Testis (tissue), 5 donors: ENCODE measurements at places on chromosomes 11 and 22.
A peak's percentile ranks its signal among the peaks of the same experiment; 100 is the strongest.

DNA sequence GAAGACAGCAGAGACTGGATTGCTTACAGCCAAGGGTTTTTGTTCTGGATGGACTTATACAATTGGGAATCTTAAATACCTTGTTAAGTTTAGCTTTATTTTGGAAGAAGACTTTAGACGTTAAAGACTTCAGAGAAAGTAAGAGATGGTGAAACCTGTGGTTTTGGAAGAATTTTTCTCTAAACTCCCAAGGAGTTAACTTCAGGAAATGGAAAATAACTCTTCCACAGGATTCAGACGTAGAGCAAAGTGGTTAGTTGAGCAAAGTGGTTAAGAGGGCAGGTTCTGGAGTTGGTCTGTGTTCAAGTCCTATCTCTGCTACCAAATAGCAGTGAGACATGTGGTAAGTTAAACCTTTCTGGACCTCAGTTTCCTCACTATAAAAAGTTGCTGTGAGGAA, 12.8 kb downstream of the PITPNB start:
- DNase-seq: no peak

DNA sequence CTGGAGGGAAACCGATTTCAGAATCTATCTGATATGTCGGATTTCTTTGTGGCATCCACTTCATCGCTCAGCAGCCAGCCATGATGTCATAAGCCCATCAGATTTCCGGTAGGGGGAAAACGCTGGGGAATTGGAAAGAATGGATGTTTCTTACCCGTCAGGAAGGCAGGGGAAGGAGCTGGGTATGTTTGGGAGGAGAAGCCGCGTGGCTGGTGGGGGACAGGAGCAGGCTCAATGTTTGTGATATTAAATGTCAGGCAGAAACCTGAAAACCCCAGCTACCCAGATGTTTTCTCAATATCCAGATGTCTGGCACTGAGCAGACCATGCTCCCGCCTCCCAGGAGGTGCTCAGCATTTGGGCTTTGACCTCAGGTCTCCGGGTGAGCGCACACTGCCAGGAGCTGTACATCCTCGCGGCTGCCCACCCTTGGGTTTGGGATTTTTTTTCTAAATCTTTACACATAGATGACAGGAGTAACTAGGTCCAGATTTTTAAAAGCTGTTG, 67.5 kb downstream of the NFAM1 start:
- DNase-seq: no peak

- no peak for DNase-seq
Observed at GRCh38 chr11:106457727-106458126, 380.3 kb downstream of the AASDHPPT start.

DNA sequence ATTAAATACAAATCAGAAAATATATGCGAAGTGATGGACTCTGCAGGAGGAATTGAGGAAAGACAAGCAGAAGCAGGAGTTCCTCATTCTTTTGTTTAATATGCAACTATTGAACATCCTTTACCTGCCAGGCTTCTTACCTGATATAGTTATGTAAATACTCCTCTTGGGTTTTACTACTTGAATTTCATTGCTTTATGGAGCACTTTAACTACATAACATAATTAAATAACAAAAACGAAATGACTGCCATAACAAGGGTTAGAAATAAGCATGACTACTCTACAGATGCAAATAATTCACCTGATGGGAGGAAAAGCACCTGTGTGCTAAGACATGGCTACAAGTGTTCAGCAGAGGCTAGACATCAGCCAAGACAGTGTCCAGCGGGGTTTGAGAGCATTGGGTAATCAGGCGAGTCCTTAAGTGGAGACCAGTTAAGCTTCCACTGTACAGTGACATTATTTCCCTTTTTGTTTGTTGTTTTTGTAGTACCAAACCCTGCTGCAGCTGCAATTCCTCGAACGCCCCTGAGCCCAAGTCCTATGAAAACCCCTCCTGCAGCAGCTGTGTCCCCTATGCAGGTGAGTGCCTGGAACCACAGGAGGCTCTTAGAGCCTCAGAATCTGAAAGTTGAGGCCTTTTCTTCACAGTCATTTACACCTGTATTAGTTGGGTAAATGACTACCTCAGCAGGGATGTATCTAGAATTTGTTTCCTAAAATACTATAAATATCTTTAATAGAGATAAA, 67.4 kb downstream of the SPECC1L start:
- no peak for DNase-seq

DNA sequence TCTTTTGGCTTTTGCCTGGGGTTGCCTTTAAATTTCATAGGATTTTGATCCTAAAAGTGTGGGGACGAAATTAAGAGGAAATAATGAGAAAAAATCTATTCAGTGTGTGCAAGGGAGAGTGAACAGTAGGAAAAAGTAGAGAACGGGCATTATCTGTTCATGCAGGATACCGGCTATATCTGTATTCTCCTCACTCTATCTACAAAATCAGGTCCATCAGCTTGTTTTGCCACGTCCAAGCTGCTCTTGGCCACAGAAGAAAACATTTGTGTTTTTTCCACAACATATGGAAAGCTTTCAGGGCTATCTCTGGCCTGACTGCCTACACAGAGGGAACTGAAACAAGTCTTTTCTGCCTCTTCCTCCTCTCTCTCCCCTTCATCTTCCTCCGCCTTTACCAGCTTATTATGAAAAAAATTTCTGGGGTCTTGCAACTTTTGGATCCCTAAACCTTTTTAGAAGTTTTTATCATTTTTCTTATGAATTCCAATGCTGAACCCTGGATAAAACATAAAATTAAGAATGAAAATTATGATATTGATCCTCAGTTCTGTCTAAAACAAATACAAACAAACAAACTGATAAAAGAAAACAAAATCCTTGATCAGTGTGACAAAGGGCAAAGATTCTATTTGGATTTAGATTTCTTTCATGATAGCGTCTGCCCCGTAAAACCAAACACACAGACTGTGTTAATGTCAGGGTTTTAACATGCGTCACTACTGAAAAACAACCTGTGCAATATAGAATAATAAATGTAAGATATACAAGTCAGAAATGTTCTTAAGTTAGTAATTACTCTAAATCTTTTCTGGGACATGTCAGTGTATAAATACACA, 219.7 kb downstream of the CNTN5 start:
- no peak for DNase-seq

DNA sequence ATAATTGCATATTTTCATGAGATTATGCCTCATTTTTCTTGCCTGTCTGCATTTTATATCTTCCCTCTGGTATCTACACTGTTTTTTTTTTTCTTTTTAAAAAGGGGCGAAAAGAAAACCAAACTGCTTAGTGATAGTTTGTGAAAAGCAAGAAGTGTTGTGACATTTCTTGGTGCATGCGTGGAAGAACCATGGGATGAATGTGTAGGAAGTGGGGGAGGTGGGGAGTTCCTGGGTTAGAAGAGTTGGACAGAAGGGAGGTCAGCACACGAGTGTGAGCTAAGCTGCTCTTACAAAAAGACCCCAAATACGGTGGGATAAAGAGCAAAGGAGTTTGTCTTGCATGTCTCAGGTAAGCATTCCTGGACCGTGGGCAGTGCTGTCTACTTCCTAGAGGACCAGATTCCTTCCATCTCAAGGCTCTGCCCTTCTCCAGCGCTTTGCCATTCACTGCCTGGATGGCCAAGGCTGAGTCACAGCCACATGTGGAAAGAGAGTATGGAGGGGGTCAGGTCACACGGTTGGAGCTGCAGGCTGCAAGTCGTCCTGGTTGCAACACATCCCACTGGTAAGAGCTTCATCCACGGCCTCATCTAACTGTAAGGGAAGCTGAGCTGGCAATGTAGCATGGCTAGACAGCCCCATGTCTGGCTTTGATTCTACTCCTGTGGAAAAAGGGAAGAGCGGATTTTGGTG, 300.6 kb downstream of the DDX10 start:
- no peak for DNase-seq

DNA sequence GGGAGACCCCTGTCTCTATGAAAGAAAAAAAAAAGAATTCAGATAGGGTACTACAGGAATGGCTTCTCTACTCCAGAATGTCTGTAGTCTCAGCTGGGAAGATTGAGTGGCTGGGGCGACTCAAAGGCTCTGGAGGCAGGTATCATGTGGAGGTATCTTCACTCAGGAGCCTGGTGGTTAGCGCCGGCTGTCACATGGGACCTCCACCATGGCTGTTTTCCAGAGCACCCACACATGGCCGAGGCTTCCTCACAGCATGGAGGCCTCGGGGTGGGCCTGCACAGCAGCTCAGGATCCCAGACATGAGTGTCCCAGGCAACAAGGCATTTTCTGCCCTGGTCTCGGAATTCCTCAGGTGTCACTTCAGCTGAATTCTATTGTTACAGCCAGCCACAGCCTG, 10.1 kb downstream of the RPS13 start:
- DNase-seq: no peak

DNA sequence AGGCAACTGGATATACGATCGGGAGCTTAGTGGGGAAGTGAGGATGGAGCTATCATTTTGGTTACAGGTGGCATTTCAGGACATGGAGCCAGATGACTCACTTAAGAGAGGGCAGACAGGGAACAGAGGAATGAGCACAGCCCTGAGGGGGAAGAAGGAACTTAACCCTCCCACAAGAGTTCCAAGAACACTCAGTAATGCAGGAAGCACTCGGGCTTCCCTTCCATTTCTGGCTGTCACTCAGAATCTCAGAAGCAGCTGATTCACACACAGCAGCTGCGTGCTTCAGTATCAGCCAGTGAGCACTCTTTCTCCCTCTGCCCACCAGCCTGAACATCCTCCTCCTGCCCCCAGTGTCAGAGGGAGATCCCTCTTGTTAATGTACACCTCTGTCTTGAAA, 34.8 kb downstream of the EFCAB6 start:
- DNase-seq: no peak

DNA sequence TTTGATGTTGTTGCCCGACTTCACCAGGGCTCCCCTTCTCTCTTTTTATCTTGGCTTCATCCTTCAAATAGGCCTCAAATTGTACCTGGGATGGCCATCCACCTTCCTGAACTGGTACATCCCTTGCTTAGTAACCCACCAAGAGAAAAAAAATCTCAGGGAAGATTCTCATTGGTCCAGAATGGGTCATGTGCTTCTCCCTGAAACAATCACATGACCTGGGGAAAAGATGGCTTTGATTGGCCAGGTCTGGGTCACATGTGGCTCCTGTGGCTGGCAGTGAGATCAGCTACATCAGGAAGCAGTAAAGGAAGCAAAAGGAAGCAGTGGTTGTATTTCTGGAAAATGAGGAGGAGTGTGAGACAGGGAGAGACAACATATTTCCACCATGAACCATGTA, 540.2 kb downstream of the MIAT start:
- DNase-seq: no peak

DNA sequence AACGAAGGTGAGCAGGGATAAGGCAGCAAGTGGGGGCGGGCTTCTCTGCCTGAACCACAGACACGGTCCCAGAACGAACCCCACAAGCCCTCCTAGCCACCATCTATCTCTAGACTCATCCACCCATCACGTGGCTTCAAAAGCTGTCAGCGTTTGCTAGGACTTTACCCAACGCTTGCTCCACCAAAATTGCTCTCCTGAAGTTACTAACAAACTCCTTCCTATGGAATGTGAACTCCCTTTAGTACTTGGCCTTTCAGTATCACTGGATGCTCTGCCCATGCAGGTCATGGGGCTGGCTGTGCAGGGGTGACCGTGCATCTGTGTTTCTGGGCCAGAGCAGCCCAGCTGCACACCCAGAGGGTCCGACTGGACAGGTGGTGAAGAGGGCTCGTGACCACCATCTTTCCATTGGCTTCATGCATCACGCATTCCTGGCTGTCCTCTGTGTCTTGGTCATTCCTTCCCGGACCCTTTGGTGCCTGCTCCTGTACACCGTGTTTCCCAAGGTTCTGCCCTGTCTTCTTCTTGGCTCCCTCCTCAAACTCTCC, 85.1 kb downstream of the MYO7A start:
- no peak for DNase-seq

GRCh38 chr22:37056246-37056645, 4.7 kb downstream of the KCTD17 start:
- DNase-seq: no peak

DNA sequence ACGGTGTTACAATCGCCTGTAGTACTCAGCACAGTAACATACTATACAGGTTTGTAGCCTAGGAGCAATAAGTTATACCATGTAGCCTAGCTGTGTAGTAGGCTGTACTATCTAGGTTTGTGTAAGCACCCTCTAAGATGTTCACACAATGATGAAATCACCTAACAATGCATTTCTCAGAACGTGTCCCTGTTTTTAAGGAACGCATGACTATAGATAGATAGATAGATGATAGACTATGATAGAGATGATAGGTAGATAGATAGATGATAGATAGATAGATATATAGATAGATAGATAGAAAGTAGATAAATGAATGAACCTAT, 203.9 kb downstream of the FAM76B start:
- DNase-seq: no peak

GRCh38 chr11:90219438-90219837, 3.4 kb downstream of the CHORDC1 start:
- no peak for DNase-seq

DNA sequence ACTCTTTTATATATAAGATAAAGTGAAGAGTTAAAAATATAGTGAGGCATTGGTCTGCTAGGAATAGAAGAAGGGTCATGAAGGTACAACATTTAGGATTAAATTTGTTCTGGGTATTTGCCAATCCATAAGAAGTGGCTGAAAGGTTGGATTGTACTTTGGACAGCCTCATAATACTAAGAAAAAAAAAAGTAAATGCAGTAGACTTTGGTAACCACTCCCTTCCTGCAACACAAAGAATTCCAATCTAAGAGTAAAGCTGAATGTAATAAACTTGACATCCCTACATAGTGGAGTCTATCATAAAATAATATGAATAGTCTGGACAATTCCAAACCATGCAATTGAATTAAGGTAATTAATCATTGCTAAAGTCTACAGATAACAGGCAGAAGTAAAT, 2294.4 kb downstream of the LRRC4C start:
- DNase-seq: no peak

GRCh38 chr22:50530877-50531545, 1.2 kb upstream of the TYMP start:
- DNase-seq: peak; percentile 71

- DNase-seq: no peak
Observed at GRCh38 chr11:110121204-110121603, 28.0 kb downstream of the ZC3H12C start.

GRCh38 chr11:118838905-118839553, 44.7 kb upstream of the CXCR5 start:
- DNase-seq: no peak

DNA sequence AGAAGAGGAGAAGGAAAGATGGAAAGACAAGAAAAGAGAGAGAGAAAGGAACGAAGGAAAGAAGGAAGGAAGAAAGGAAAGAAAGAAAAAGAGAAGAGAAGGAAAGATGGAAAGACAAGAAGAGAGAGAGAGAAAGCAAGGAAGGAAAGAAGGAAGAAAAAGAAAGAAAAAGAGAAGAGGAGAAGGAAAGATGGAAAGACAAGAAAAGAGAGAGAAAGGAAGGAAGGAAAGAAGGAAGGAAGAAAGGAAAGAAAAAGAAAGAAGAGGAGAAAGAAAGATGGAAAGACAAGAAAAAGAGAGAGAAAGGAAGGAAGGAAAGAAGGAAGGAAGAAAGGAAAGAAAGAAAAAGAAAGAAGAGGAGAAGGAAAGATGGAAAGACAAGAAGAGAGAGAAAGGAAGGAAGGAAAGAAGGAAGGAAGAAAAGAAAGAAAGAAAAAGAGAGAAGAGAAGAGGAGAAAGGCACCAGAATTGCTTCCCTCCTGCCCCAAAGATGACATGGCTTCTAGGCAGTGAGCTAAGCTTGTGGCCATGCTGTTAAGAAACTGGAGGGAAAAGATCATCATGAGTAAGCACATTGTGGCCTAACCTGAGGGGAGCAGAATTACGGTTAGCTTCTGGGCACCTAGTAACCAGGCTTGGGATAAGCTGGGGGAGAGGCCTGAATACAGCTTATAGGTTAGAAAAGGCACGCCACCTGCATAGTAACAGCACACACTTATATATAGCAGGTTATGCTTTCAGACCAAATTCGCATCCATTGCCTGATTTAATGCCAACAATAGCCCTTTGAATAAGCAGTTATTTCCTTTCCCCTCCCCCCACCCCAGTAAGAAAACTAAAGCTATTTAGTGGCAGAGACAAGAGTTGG, 2.3 kb upstream of the ST3GAL4 start:
- no peak for DNase-seq
